ENCODE measurements at places on chromosomes 11 and 22.

GRCh38 chr11:1852271-1852876 is 510 bp upstream of the LSP1 start:
- DNase-seq, result no peak
- no peaks in the 10 kb centered on the region for H3K36me3 ChIP-seq
- no peak overlapping the region for H3K4me3 ChIP-seq
- H3K27ac ChIP-seq, result no peak overlapping the region
- H3K27me3 ChIP-seq, result no peaks in the 10 kb centered on the region

GRCh38 chr22:31235081-31235480 is 23.0 kb downstream of the LIMK2 start:
- H3K4me1 ChIP-seq, result no peaks in the 10 kb centered on the region
- no peaks in the 10 kb centered on the region for H3K27me3 ChIP-seq
- DNase-seq, result no peak
- H3K36me3 ChIP-seq, result no peaks in the 10 kb centered on the region
- no peak overlapping the region for H3K4me3 ChIP-seq

- no peak overlapping the region for H3K27ac ChIP-seq
- no peaks in the 10 kb centered on the region for H3K4me1 ChIP-seq
- no peaks in the 10 kb centered on the region for H3K27me3 ChIP-seq
- no peaks in the 10 kb centered on the region for H3K36me3 ChIP-seq
- no peak for DNase-seq
Measured at GRCh38 chr22:45866126-45866645, 110.8 kb downstream of the WNT7B start.

DNA sequence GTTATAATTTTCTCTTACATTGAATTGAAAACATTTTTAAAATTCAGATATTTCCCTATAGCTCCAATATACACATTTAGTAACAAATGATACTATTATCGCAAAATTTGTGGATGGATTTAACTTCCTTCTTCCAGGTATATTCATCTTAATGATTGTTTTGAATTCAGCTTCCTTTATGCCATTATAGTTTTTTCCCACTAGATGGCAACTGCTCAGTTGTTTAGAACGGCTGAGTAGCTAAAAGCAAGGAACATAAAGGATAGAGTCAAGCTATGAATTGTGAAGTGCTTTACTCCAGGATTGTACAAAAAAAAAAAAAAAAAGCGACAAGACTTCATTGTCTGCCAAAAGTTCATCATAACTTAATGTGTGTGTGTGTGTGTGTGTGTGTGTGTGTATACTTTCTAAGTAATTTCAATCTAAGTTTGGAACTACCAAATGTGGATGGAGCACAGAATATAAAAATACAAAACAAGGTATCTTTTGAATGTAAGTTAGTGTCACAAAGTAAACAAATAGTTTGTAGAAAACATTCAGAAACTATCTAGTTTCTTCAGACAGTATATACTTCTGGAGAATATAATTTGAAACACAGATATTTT is 846.4 kb downstream of the DLG2 start:
- no peaks in the 10 kb centered on the region for H3K27me3 ChIP-seq
- DNase-seq, result peak; percentile 12
- no peak overlapping the region for H3K27ac ChIP-seq
- H3K36me3 ChIP-seq, result no peaks in the 10 kb centered on the region

DNA sequence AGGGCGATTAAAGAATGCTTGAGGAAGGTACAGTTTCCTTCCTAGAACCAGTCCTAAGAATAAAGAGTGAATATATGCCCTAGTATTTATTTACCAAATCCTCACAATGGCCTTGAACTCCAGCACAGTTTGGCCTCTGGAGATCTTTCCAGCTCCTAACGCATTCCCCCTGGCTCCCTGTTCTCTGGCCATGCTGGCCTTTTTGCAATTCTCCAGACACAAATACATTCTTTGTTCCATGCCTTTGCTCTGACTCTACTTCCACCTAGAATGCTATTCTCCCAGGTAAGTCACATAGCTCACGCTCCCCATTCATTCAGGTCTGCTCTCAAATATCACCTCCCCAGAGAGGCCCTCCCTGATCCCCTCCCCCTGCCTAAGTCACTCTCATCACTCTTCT is 3.7 kb upstream of the DGKZ start:
- no peak overlapping the region for H3K4me3 ChIP-seq
- peaks cover 24% of the 10 kb centered on the region for H3K4me1 ChIP-seq
- no peaks in the 10 kb centered on the region for H3K36me3 ChIP-seq
- H3K27ac ChIP-seq, result no peak overlapping the region
